ENCODE measurements at places on chromosomes 7 and 10.

- DNase-seq, result no peak
Measured at GRCh38 chr10:66627156-66627555, 298.7 kb upstream of the LRRTM3 start.

DNA sequence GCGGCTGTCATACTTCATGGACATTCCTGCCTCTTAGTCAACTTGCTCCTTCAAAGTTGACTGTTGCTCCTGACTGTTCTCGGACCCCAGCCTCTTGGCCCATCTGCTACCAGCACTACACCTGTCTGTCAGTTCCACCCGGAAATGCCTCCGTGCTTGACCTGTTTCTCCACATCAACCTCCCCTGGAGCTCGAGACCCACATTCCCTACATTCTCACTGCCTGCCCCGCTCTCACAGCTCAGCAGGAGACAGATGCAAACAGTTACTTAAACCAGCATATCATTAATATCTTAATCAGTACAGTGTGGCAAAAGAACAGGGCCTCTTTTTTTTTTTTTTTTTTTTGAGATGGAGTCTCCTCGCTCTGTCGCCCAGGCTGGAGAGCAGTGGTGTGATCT, 174.3 kb downstream of the NRP1 start:
- no peak for DNase-seq

- peak; percentile 56 for DNase-seq
Measured at GRCh38 chr10:91389636-91390512, 20.3 kb upstream of the HECTD2 start.

DNA sequence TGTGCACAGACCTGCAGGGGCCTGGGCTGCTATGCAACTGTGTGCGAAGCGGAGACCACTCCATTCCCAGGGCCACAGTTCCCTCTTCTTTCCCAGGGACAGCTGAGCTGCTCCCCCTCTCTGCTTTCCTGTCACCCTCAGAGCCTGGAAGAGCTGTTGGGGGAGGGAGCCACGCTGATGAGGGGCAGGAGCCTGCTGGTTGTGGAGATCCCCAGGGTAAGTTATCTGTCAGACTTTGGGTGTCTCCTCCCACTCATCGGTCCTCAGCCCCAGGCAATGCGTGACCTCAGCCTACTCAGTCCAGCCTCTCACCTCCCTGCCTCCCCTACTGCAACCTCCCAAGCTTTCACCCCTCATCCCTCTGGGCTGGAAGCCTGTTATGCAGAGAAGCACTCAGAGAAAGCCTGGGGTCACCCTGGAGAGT, 53.5 kb downstream of the ZNF467 start:
- no peak for DNase-seq

GRCh38 chr10:16119445-16119844, 259.1 kb upstream of the MINDY3 start:
- no peak for DNase-seq

- DNase-seq, result no peak
Measured at GRCh38 chr7:83806538-83806937, 157.6 kb upstream of the SEMA3E start.
